ENCODE measurements at places on chromosomes 5 and 9.

- DNase-seq: peak; percentile 2
These were observed 120.6 kb downstream of the SEMA6A start for GRCh38 chr5:116453988-116454411.

- DNase-seq: no peak
These were observed 27.2 kb upstream of the NOTCH1 start for GRCh38 chr9:136572828-136573625.

DNA sequence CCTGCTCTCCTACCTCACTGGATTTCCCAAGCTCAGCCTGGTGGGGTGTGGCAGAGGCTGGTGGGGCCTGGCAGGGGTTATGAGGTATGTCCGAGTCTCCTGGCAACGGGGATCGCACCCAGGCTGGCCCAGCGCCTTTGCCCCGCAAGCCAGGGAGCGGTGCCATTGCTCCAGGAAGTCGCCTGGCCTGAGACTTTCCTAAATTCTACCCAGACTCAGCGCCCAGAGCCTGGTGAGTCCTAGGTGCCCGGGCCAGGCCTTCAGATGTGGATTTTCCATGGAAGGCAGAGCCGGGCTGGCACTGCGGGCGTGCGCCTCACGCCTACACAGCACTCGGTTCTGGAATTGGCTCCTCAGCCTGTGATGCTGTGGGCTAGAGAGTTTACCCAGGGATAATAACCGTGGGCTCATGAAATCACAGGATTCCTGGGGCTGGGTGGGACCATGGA, 155.4 kb upstream of the COL5A1 start:
- no peak for DNase-seq

GRCh38 chr9:120857902-120858301, 15.2 kb upstream of the PSMD5 start:
- DNase-seq: no peak

- DNase-seq: no peak
These were observed 29.8 kb upstream of the NSMF start for GRCh38 chr9:137488906-137489305.

GRCh38 chr9:77959803-77960202, 71.8 kb downstream of the GNAQ start:
- no peak for DNase-seq

DNA sequence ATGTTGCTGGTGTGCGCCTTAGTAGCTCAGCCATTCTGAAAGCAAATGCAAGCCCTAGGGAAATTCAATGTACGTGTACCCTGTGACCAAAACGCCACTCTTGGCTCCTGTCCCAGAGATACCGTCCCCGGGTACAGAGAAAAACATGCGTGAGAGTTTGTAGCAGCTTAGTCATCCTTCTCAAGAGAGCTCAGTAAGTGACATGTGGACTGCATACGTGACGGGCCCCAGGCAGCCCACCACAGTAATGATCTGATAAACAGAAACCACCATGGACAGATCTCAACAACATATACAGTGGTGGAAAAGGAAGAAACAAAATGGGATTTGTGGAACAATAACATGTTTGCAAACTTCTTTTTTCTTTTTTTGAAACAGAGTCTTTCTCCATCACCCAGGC, 45.1 kb downstream of the S1PR3 start:
- peak; percentile 25 for DNase-seq

- no peak for DNase-seq
These were observed 90.8 kb upstream of the NR5A1 start for GRCh38 chr9:124598048-124598447.

DNA sequence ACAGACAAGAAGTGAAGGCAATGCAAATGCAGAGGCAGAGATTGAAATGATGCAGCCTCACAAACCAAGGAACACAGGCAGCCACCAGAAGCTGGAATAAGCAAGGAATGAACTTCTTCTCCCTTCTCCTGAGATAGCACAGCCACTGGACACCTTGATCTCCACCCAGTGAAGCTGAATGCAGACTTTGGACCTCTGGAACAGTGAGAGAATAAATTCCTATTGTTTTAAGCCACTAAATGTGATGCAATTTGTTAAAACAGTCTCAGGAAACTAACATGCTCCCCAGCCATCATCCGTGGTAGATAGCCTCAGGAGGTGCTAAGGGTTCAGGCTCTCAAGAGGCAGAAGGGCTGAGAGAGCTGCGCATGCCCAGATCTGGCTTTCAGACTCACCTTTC, 512.2 kb upstream of the ZNF608 start:
- DNase-seq: no peak

- no peak for DNase-seq
These were observed 11.7 kb downstream of the MED7 start for GRCh38 chr5:157130925-157131324.

GRCh38 chr5:150279330-150280020, 10.1 kb downstream of the CAMK2A start:
- DNase-seq: no peak

DNA sequence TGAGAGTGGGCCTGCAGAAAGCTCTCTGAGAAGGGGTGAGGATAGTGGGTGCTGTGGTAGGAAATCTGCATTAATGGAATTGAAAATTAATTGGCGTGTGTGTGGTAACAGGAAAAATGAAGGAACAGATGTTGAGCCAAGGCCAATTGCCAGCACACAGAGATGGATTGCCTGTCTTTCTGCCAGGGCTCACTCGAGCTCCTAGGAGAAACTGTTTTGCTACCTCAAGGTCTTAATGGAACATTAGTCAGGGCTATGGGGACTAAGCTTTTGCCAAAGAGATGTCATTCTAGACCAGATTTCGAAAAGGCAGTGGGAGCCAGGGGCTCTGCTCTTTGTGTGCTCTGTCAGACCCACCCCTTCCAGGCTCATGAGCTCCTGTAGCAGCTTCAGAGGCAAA, 124.0 kb upstream of the EFNA5 start:
- DNase-seq: peak; percentile 70

GRCh38 chr5:88815050-88815789, 67.8 kb downstream of the MEF2C start:
- no peak for DNase-seq

DNA sequence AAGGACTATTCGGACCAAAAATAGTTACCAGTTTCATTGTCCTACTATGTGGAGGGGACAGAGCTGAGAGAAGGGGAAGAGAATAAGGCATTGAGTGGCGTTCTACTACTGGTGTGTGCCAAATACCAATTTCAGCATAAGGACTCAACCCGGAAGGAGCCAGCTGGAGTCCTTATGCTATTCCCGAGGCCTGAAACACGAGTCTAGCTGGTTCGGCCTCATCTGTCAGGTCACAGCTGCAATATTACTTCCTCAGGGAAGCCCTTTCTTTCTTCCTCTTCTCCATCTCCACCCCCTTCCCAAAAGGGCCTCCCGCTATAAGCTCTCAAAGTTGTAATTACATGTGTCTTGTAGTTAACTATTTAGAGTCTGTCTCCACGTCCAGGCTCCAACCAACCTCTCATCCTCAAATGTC, 20.5 kb upstream of the FER start:
- peak; percentile 54 for DNase-seq

GRCh38 chr5:138349852-138350562, 2.5 kb upstream of the KDM3B start:
- peak; percentile 29 for DNase-seq

GRCh38 chr5:89228355-89228754, 345.4 kb upstream of the MEF2C start:
- DNase-seq: no peak
